ENCODE measurements at places on chromosomes 1 and 21.

DNA sequence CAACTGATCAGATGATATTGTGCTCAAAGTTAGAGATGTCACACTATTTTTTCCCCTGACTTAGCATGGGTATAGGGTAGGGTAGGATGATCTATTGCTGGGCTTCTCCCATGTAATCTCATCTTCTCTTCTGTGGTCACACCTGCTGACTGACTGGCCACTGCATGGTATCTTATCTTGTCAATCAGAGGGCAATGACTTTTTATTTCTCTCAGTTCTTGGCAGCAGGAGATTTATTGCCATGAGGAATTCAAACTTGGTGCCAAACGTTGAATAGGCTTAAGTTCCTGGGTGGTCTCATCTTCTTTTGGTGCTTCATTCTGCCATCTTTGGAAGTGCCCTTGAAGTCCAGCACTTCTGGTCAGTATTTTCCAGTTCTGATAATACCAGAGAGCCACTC is 226.4 kb upstream of the POGK start:
- DNase-seq: no peak

DNA sequence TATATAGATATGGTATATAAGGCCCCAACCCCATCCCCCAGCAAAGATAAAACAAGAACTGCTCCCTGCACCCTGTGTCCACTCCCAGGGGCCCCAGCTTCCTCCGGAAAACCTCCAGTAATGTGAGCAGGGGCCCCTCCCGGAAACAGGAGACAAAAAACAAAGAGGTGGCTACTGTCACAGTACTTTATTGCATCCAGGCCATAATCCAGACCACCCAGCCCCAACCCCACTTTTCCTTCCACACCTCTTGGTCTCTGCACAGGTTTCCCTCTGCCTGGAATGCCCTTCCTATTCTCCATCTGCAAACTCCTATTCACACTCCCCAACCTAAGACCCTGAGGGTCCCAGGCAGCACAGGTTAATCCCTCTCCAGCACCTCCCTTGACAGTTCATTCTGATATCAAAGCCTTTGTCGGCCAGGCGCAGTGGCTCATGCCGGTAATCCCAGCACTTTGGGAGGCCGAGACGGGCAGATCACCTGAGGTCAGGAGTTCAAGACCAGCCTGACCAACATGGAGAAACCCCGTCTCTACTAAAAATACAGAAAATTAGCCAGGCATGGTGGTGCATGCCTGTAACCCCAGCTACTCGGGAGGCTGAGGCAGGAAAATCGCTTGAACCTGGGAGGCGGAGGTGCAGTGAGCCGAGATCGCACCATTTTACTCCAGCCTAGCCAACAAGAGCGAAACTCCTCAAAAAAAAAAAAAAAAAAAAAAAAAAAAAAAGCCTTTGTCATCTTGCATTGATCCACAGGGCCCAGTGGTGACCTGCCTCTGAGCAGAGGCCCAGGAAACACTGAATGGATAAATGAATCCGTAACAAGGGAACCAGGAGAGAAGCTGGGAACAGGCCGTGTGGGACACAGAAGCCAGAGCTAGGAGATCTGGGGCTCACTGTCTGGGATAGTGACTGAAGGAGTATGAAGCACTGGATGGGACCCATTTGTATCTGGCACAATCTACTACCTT is 2.3 kb upstream of the AUNIP start:
- DNase-seq: no peak

GRCh38 chr1:232481091-232481490 is 148.8 kb downstream of the SIPA1L2 start:
- no peak for DNase-seq

DNA sequence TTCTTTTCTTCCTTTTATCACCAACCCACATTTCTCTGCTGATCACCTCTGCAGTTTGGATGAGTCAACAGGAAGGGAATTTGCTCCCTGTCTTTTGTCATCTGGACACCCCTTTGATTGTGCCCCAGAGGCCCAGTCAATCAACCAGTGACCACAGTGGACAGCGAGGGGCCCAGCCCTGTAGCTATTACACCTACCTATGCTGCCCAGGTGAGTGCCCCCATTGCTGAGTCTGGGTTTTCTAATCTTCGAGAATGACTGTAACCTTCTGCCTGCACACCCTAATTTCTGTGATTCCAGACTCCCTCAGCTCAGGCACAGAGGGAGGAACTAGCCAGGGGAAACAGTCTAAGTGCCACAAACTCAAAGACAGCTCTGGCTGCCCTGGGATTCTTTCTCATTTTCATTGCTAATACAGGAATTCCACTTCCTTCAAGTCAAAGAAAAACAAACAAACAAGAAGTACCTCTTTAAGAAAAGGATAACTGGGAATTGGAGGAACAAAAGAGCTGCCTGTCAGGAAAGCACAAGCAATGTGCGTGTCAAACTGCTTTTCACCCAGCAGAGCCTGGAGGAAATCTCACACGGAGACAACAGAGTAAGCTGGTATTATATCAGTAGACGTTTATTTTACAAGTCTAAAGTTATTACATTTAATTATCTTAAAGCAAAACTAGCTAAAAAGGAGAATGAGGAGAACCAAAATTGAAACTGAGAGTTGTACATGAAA is 311.1 kb downstream of the AJAP1 start:
- no peak for DNase-seq

DNA sequence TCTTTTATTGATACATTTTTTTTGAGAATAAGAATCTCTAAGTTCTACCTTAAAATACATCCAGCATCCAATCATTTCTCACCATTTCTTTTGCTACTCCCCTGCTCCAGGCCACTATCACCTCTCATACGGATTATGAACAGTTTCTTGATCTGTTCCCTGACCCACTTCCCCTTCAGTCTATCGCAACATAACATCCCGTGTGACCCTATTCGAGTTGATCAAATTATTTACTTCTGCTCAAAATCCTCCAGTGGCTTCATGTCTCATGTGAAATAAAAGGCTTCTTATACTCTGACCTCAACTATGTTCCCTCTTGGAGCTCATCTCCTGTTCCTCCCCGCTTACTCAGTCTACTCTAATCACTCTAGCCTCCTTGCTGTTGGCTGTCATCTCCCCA is 5.2 kb downstream of the ALG14 start:
- DNase-seq: no peak

DNA sequence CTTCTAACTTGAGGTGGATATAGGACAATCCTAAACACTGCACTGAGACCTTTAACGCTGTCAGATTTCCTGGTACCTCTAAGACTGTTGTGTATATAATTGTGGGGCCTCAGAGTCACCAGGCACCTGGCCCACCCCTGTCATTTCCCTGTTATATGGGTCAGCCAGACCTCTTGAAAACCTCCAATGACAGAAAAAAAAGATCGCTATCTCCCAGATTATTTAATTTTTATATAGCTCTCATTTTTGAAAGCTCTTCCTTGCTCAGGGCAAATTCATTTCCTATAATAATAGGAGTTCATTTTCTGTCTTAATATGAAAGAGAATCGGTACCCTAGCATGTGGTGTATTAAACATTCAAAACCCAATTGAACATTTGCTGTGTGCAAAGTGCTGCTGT is 56.7 kb downstream of the ZP4 start:
- no peak for DNase-seq

DNA sequence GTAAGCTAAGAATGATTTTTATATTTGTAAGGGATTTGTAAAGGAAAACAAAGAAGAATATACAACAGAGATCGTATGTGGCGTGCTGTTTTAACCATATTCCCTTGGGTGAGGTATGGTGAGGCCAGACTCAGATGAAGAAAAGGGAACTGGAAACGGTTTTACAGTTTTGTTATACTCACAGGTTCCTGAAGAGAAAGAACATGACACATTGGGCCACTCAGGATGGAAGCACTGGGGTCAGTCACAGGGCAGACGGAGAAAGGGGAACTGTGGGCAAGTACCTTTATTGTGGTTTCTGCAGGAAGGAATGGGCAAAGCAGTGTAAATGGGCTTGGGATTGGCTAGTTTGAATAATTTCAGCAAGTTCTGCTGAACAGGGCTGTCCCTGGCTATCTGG is 177.4 kb downstream of the LBR start:
- no peak for DNase-seq

DNA sequence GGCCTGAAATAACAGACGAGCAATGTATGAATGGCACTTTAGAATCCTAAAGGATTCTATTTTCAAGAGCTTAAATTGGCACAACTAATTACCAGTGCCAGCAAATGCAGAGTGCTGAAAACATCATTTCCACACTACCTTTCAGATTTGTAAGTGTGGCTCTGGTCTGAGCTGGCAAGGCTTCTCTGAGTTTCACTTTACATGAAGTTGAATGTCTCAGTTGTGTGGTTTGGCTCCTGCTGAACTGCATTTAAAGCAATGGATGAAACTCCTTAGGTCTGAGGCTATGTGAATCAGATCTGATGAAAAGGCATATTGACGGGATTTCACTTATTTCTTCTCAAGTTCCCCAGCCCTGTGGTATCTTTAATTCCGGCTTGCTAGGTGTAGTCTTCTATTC is 114.8 kb upstream of the PTGFR start:
- no peak for DNase-seq

- no peak for DNase-seq
These were observed 10.7 kb downstream of the IFNAR2 start for GRCh38 chr21:33240404-33240803.

GRCh38 chr1:201847150-201847549 is 18.2 kb downstream of the IPO9 start:
- no peak for DNase-seq

DNA sequence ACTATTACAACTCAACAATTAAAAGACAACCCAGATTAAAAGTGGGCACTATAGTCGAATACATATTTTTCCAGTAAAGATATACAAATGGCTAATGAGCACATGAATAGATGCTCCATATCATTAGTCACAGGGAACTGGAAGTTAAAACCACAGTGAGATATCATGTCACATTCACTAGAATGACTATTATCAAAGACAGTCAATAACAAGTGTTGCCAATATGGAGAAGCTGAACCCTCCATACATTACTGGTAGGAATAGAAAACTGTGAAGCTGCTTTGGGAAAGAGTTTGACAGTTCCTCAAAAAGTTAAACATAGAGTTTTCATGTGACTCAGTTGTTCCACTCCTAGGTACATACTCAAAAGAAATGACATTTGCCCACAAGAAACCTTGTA is 30.6 kb upstream of the MRPS6 start:
- DNase-seq: no peak

- peak; percentile 91 for DNase-seq
These were observed 9.8 kb upstream of the PHACTR4 start for GRCh38 chr1:28359592-28360239.

DNA sequence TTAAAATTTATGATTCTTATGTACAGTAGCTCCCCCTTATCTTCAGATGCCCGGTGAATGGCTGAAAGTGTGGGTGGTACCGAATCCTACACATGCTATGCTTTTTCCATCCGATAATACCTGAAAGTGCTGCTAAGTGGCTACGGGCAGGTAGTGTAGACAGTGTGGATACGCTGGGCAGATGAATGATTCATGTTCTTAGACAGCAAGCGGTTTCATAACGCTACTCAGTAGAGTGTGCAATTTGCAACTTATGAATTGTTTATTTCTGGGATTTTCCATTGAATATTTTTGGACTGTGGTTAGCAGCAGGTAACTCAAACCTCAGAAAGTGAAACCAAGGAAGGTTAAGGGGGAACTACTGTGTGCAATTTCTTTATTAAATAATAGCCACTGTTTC is 7.5 kb downstream of the PCP4 start:
- no peak for DNase-seq

DNA sequence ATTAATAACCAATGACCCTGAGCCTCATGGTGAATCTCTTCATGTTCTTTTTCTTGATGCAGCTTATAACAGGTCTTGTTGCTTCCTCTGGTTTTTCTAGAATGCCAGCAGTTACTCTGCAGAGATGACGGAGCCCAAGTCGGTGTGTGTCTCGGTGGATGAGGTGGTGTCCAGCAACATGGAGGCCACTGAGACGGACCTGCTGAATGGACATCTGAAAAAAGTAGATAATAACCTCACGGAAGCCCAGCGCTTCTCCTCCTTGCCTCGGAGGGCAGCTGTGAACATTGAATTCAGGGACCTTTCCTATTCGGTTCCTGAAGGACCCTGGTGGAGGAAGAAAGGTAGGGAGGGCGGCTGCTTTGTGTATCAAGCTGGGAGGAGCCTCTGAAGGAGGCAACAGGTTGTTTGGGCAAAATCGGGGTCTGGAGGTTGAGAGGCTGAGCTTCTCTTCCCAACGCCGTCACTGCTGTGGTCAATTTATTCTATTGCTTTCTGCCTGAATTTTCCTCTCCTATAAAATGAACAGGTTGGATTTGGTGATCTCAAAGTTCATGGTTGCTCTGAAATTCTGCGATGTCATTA is 6.7 kb downstream of the ABCG1 start:
- DNase-seq: no peak

DNA sequence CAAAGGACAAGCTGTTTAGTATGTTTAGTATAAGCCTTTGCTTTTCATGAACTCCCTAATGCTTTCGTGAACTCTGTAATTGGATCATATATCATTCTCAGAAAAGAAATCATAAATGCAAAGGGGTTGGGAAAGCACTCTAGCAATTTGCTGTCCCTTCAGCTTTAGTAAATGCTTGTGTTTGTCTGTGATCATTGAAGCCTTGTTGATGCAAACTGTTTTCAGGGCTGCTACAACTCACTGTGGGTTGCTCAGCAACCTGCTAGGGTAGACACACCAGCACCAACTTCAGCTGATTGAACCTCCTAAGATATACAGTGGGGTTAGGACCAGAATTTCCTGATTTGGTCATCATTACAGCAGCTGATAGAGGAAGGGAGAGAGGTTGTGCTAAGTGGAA is 95.0 kb downstream of the SGIP1 start:
- no peak for DNase-seq

DNA sequence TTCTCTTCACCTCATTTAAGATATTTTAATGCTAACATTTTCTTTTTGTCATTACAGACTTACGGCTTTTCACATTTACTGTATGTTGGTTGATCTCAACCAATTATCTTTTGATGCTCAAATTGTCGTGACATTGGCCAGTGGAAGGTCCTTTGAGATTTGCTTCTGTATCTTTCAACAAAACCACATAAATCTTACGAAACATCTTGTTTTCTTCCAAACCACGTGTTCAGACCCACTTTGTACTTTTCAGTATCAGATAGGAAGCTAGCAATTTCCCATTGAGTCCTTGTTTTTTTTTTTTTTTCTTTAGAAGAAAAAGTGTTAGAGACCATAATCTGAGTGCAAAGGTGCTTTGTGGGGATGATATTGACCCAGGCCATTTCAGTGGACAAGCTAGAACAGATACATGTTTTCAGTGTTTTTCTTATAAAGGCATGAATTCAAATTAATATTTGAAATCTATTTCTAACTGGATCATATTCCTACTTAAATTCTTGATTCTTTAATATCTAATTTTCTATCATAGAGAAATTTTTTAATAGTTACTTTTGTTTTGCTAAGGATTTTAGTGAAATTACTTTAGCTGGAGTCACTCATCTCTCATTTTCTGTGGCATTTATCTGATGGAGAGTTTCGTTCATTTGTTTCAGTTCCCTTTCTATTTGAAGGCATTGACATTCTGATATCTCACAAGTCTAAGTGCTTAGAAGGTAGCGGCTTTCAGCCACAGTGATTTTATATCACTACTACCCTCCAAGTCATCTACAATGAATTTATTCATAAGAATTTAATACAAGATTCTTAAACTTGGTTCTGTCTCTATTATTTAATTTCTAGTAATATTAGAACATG is 26.7 kb downstream of the ATG4C start:
- DNase-seq: no peak

- DNase-seq: no peak
These were observed 46.1 kb upstream of the KAZN start for GRCh38 chr1:14552246-14552965.

GRCh38 chr1:64986903-64987871 is 20.8 kb upstream of the JAK1 start:
- DNase-seq: no peak

- DNase-seq: no peak
These were observed 63.8 kb downstream of the SIPA1L2 start for GRCh38 chr1:232566093-232566492.

GRCh38 chr1:205421798-205422197 is at the start of gene LEMD1:
Gene LEMD1 (minus strand): TSS chr1:205422056. CDS start chr1:205420536, 1,520 bp downstream.
- DNase-seq: no peak

Measured in Peyer's patch (tissue), 4 donors.